SK-MEL-5 (cell line): ENCODE measurements at places on chromosomes 12 and 14.

DNA sequence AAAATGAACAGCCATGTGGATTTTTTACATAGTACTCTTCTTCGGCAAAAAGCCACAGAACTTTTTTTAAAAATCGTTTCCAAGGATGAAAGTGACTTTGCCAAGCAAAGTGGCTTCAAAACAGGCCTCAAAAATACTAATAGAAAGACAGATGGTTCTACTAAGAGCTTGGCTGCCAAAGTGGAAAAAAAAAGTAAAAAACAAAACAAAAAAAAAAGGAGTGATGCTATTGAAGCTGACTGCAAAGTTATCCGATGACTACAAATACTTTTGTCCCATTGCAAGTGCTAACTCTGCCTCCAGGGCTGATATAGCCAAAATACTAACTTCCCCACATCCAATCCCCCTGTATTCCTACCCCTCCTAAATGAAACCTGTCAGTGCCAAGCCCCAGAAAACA lies 277.6 kb downstream of the SOX5 start:
- DNase-seq, result no peak

- no peak for DNase-seq
Measured at GRCh38 chr14:103298620-103299019, 35.4 kb upstream of the EIF5 start.

DNA sequence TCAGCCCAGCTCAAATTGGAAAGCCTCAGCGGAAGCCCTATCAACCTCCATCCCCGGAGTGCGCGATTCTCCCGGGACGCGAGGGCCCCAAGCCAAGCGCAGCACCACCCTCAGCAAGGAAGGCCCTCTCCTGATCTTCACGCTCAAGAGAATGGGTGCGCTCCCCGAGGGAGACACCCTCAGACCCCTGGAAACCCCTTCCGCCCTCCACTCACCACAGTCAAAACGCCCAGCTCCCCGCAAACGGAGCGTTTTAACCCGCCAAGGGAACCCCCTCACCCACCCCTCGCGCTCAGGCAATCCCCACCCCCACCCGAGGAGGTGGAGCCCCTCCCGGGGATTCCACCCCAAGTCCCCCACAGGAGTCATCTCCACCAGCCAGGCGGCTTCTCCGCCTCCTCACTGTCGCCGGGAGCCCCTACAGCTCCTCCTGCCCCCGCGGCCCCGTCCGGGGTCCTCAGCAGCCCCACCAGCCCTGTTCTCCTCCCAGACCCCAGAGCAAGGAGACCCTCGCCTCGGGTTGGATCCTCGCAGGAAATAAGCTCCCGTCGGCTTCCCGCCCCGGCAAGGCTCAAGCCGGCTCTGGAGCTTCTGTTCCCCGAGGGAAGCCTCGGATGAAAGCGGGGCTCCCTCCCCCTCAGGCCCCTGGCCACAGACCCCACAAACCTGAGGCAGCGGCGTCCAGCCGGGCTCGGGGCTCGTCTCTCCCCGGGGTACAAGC lies 507 bp downstream of the BAZ2A start:
- peak; percentile 14 for DNase-seq

DNA sequence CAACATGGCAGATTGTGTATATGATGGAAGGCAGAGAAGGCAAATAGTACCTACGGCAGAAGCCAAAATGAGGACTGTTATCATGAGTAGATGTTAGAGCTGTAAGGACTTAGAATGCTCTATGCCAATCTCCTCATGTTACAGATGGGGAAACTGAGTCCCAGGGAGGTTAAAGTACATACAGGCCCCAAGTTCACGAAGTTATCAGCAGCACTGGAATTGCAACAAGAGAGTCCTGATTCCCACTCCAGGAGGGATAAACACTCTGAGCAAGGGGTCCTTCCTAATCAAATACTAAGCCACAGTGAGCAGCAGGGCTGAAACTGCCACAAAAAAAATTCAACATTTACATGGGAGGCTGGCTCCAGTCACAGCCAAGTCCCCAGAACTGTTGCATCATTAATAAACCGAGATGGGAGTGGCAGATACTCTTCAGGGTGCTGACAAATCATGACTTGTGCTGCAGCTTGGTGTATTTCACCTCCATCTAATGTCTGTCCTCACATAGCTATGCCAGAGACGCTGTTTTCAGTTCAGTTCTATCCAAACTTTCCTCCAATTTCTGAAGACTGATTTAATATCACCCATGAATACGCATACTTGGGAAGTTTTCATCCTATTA lies 24.2 kb downstream of the NUAK1 start:
- DNase-seq, result no peak

- DNase-seq, result no peak
Measured at GRCh38 chr12:108980831-108981618, 39.8 kb downstream of the SVOP start.

DNA sequence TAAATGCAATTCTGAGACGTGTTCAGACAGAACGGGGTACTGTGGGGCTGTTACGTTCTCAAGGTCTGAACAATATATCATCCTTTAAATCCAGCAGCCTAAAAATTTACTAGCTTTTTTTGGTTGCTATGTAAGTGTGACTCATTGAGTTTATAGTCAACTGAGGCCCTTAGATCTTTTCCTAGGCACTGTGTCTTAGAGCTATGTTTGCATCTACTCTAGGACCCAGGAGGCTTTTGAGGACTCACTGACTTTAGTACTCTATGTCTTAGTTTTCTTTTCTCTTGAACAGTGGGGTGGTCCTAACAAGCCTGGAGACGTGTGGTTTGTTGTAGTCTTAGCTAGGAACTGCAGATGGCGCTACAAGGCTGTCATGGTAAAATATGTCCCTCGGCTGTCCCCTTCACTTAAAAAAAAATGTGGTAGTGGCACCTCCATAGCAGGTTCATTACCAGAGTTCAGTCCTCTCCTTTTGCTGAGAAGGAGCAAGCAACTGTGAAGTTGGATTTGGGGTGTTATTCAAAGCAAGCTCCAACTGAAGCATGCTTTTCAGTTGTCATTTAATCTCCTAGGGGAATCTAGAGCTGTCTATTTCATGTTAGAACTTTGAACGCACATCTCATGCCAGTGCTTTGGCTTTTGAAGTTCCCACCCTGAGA lies 8.7 kb upstream of the SPATS2 start:
- DNase-seq, result peak; percentile 90

- no peak for DNase-seq
Measured at GRCh38 chr14:23696701-23697239, 60.6 kb downstream of the DHRS2 start.

DNA sequence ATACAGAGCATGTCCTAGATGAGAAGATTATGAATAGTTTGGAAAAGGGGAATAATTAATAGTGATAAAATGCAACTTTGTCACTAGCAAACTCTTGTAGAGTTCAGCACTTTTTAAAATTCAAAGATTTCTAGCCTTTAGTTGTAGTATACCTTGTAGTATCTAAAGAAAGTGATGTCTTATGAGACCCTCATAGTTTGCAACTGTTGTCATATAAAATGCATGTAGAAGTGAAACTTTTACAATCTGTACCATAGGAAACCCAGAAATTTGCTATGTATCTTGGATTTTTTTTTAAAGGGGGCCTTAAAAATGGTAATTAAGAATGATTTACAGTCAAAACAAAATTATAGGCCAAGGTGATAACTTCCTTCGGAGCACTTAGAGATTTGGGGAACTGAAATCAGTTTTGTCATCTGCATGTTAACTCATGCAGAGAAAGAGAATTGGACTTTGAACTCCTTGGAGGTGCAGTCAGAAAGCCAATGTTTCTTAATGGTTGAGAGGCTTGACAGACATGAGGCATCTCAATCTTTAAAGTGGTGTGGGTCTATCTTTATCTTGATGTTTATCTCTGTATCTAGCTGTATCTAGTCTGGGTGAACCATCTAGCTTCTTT lies 1.3 kb downstream of the LRRK2 start:
- DNase-seq, result no peak

DNA sequence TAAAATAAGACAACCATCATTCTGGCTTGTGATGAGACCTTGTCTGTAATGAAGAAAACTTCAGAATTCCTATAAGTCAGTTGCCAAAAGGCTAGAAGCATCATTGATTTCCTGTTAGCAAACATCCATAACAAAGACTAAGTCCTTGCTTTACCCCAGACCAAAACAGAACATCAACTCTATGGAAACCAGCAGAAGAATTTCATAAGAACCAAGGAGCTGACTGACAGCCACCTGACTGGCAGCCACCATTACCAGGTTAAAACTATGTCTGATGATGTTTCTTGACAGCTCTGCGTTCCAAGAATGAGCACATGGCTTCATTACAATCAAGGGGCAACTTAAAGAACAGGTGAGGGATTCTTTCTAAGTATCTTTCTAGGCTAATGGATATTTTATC lies 29.3 kb downstream of the HECTD4 start:
- no peak for DNase-seq

- DNase-seq, result no peak
Measured at GRCh38 chr12:12797794-12798152, 12.3 kb downstream of the APOLD1 start.

DNA sequence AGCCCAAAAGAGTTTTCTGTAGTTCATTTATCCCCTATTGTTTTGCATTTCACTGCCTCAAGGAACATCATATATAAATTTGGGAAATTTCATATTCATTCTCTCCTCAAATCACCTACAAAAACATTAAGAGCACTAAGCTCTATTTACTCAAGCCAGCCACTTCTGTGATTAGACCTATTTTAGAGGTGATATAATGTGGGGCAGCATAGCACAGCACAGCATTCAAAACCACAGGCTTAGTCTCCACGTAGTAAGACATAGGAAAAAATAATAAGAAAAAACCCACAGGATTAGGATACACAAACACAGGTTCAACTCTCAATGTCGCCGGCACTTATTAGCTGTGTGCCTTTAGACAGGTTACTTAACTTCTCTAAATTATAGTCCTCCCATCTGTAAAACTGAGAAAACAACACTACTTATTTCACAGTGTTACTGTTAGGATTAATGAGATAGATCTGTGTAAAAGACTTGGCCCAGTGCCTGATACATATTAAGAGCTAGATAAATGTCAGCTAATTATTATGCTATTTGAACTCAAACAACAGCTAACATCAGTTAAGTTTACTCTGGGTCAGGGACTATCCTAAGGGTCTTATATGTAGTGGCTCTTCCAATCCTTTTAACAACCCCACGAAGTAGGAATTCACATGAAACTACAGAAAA lies 20.3 kb downstream of the DCAF5 start:
- no peak for DNase-seq

DNA sequence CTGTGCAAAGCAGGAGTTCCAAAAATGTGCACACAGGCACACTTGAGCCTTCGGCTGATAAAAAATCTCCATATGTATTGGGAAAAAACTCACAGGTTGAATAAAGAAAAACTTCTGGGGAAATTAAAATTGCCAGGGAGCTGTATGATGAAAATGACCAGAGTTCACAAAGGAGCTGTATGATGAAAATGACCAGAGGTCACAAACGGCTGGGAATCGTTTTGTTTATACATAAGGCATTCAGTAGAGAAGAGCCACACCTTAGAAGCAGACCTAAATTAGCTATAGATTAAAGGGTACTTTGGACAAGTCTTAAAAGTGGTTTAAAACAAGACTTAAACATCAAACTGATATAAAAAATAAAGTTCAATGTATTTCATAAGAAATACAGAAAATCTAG lies 251.7 kb upstream of the TMEM132C start:
- no peak for DNase-seq

DNA sequence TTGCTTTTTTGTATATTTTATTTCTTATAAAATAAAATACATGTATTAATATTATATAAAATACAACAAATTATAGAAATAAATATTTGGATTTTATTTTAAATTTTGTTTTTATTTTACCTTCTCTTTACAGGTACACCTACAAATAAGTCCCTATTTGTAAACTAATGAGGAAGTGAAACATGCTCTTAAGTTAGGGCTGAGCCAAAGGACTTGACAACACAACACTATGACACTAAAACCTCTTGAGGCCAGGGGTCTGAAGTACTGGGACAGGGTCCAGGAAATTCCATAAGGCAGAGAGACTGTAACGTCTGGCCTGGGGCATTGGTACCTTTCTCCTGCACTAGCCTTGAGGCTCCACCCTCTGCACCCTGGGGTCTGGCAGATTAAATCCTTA lies 293.2 kb downstream of the FOXN3 start:
- DNase-seq, result no peak

DNA sequence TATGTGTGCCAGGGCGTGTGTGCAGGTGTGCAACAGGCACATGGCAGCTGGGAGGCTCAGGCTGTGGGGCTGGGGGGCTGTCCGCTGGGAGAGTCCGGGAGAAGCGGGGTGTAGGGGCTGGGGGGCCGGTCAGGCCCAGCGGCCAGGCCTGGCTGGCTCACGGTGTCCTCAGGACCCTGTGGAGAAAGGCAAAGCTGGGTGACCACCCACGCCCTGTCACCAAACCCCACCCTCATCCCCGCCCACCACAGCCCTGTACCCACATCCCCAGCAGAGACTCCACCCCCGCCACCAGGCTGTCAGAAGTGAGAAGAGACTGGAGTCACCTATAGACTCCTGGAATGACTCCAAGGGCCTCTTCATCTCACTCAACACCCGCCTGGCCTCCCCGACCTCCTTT lies 85.3 kb downstream of the SCARB1 start:
- DNase-seq, result no peak

DNA sequence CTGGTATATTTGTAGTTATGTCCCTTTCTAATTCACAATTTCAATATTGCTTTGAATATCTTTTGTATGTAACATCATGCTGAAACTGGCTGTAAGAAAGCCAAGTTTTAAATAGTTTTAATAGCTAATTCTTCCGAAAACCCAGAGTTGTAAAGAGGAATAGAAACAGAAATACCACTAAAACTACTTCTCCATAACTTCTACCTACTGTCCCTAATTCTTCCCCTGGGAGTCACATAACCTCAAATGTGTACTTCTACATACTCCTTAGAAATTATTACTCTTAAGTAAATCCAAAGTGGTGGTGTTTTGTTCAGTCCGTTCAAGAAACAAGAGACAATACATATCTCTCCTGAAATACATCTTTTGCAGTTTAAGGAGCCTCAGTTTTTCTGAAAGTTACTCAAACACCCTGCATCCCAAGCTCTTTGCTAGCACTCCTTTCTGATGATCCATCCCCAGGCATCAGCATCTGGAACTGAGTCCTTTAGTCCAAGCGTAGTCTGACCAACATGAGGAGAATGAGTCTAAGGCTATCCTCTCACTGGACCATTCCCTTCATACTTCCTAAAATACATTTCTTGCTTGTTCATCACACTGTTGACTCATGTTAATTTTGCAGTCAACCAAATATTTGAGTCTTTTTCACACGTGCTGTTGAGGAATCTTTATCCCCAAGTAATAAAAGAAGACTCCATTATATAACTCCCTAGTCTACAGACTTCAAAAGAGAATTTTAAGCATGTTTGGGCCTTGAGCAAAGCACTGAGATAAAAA lies 214.3 kb upstream of the NUDT4 start:
- no peak for DNase-seq

GRCh38 chr14:55248411-55248810 lies 22.8 kb upstream of the FBXO34 start:
- DNase-seq, result no peak

DNA sequence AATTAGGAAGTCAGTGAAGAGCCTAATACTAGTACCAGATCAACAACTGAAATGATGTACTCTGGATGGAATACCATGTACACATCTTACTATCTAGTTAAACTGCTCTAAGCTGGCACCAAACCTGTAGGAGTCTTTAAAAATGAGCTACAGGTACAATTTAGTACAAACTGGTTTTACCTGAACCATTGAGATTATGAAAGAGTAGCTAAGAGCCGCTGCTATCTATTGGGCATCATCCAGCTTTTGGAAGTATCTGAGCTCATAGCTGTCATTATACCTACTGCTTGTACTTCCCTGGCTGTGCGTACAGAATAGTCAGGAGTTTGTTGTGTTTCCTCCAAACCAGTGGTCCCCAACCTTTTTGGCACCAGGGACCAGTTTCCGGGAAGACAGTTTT lies 12.4 kb downstream of the TBC1D30 start:
- no peak for DNase-seq

- no peak for DNase-seq
Measured at GRCh38 chr14:98298481-98299244, 973.3 kb downstream of the BCL11B start.

GRCh38 chr12:107207931-107208525 lies 114.7 kb upstream of the CRY1 start:
- no peak for DNase-seq
